AML-193 (cell line): ENCODE measurements at places on chromosomes 5 and 9.
A peak's percentile ranks its signal among the peaks of the same experiment; 100 is the strongest.

GRCh38 chr9:136238342-136238732, 7.3 kb downstream of the QSOX2 start:
- DNase-seq = no peak

GRCh38 chr9:135968083-135968476, 6.9 kb upstream of the UBAC1 start:
- DNase-seq = no peak

DNA sequence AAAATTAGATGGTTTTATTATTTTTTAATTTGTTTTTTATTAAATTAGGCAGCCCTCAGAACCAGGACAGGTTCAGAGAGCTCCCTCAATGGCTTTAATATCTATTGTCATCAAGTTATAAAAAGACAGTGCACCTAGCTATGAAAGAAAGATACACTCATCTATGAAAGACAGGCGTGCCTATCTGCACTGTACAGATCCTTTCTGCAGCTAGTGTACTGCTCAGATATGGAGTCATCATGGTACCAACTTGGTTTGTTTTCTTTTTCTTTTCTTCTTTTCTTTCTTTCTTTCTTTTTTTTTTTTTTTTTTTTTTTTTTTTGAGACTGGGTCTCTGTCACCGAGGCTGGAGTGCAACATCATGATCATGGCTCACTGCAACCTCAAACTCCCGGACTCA, 54.8 kb upstream of the GPBP1 start:
- no peak for DNase-seq

DNA sequence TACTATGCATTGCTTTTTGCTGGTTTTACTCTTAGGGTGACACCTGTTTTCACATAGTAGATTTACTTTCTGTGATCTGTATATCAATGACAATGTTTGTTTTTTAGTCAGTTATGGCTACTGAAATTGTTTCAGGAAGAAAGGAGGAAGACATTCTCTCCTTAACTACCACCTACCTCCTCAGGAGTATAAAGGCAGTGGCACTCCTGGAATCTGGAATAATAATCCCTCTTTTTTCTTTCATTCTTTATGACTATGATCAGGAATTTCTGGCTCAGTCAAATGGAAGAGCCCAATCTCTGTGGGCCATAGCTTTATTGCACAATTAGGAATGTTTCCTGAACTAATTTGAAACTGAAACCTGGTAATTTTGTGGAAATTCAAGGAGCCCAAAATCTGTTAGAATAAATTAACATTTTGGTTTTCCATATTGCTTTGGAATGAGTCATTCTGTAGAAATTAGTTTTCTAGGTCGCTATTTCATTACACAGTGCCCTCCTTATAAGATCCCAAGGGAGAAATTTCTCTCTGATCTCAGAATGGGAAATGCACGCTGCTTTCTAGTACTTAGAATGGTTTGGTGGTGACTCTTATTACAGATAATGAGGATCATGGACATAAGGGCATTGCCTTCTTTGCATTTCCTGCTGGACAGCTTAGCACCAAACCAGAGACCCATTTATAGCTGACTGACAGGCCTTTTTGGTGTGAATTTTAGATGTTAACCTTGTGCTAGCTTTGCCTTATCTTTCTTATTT, 95.3 kb upstream of the VLDLR start:
- DNase-seq = no peak

DNA sequence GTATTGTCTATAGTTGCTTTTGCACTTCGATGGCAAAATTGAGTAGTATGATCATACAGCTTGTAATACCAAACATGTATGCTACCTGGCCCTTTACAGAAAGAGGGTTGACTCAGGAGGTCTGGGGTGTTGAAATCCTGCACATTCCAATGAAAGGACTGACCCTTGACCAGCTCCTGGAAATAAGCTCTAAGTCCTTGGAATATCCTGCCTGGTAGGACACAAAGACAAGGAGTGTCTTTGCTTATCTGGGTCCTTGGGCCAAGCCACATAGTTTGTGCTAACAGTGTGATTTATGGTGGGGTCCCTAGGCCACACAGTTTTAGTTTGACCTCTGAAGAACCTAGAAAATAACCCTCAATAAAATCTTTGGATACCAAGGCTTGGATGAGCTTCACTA, 89.3 kb upstream of the FTMT start:
- DNase-seq = no peak

- DNase-seq = no peak
These were observed 130.9 kb downstream of the CD180 start for GRCh38 chr5:67065696-67066095.

GRCh38 chr5:138724470-138725146, 28.6 kb upstream of the CTNNA1 start:
- peak; percentile 88 for DNase-seq

- no peak for DNase-seq
These were observed 188.6 kb downstream of the ADGRV1 start for GRCh38 chr5:90747175-90747574.

GRCh38 chr5:60803712-60804111, 40.4 kb downstream of the ELOVL7 start:
- DNase-seq = no peak

DNA sequence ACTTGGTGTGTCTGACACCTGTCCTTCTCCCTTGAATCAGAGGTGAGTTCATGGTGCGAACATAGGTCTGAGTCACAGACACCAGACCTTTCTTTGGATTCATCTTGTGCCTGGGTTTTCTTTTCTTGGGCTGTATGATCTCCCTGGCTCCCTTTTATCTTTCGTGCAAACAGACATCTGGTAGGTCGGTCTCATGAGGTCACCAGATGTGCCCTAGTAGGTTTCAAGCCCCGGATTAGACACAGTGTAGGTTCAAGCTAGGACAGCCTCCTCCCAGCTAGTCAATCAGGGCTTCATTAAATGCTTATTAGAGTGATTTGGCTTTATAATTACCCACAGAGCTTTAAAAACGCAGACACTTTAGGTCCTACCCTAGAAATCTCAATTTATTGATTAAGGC, 106.0 kb upstream of the MYO10 start:
- no peak for DNase-seq
